ENCODE measurements at places on chromosomes 2 and 18.

- DNase-seq: no peak
These were observed 40.6 kb downstream of the FASTKD2 start for GRCh38 chr2:206805887-206806607.

DNA sequence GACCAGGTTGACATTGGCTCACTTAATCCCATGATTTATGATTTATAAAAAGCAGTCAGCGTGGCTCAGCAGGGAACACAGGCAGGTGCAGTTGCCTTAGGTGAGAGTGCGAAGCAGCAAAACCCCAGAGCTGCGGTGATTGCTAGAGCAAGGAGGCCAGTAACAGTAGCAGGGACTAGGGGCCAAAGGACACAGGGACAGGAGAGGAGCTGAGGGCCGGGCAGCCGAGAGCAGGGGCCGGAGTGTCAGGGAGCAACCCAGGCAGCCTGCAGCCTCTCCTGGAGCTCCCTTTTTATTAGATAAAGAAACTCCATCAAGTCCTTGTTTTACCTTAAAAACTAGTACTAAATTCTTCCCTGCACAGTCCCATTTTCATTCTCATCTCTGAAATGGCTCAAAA is 4.3 kb downstream of the MC2R start:
- DNase-seq: no peak

- no peak for DNase-seq
These were observed 93.8 kb downstream of the ARL4C start for GRCh38 chr2:234403074-234403473.

- no peak for DNase-seq
These were observed 124.8 kb upstream of the RNF152 start for GRCh38 chr18:62017618-62018017.

DNA sequence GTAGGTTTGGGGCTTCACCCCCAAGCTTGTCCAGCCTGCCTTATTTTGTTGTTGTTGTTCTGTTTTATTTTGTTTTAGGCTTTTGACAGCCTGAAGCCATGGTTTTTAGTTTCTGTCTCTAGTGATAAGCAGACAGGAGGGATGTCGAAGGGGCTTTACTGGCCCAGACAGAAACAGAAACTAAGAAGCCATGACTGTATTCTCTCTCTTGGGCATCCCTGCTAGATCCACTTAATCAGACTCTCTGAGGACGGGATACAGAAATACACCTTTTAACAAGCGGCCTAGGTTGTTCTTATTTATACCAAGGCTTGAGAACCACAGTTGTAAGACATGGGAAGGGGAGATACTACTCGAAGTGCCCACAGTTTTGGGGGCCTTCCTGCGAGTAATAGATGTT is 330.9 kb downstream of the SLC8A1 start:
- no peak for DNase-seq

- DNase-seq: no peak
These were observed 58.1 kb downstream of the SKA1 start for GRCh38 chr18:50432915-50433314.

DNA sequence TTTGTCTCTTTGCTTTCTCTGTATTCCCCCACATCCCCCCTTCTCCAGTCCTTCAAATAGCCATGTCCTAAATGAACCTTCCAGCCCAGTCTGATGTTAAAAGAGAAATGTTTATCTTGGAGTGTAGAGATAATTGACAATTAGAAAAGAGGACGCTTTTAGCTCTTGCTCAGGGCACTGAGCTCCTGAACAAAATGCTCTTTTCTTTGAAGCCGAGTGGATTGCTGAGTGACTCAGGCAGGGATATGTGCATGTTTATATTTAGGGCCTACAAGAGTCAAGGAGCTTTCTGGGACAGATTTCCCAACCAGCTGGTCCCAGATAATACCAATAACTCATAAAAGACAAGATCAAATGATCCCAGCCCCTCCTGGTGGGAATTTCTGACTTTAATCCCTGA is 88.0 kb upstream of the SETBP1 start:
- no peak for DNase-seq

DNA sequence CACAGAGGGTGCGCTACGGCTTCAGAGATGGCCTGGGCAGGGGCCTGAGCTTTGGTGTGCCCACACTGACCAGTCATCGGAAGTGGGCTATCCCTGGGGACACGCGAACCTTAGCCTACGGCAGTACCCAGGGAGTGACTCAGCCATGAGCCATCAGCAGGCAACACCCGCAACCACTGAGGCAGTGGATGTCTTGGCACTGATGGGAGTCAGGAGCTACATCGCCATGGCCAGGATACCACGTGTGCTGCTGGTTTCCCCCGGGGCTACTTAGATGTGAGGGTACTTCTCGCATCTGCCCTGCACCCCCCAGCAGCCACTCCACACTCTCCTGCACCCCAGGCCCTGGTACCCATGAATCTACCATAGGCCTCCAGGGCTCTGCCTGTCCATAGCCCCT is 12.8 kb upstream of the HPCAL1 start:
- DNase-seq: no peak

- no peak for DNase-seq
These were observed 47.7 kb downstream of the MYO1B start for GRCh38 chr2:191292869-191293268.

- DNase-seq: no peak
These were observed 312.3 kb upstream of the PKDCC start for GRCh38 chr2:41735476-41735875.

DNA sequence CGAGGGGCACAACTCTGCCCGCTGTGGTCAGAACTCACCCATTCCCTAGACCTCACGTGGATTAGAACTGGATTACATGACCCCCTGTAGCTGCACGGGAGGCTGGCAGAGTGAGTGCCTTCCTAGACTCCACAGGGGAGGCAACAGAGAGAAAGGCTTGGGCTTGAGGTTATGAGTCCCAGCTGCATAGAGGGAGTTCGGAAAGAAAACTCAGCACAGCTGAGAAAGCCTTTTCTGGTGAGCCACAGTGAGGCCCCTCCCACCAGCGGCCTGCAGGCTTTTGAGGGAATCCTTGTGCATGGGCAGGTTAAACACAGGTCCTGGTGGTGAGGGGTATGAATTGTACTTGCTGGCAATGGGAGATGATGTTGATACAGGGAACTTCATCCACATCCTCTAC is 217.3 kb downstream of the FHOD3 start:
- no peak for DNase-seq

Measured in CD4-positive, alpha-beta T cell treated with Interleukin-17A for 1 hour (primary cell).